ENCODE measurements at places on chromosomes 1 and 21.

GRCh38 chr1:71502006-71502405 lies 421.2 kb upstream of the ZRANB2 start:
- DNase-seq: no peak

DNA sequence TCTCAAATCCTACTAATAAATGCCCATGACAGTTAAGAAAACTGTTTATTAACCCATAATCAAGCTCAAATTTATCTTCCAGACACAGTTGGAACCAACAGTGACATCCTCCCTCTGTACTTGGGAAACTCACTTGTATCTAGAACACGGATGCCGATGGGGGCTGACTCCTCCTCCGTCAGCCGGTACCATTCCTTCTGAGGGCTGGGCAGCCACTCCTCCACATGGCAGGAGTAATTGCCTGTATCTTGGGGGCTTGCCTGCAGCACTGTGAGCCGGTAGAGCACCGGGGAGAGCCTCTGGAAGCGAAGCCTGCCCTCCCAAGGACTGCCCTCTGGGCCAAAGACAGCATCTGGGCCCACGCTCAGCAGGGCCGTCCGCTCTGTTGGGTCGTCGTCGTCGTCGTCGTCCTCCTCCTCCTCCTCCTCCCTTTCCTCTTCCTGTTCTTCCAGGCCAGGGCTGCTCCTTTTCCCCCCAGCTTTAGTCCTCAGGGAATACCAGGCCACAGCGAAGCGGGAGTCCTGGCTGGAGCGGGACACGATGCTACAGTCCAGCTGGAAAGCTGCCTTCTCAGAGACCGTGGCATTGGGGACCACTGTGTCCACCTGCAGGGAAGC lies 8.5 kb upstream of the CD58 start:
- no peak for DNase-seq

DNA sequence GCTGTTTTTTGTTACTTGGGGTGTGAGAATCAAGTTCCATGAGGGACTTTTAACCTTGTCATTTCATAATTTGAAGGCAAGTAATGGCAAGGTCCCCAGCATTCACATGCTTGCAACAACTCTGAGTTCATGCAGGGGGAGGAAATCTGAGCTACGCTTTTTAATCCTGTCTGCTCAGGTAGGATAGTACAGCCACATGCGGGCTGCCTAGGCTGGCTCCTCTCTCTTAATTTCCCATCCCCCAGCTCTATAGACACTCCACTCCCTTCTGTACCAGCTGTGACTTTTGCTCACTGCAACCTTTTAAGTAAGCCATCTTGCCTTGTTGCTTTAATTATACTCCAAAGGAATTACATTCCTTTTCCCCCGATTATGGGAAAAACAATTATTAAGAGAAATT lies 30.1 kb downstream of the PTGFR start:
- no peak for DNase-seq

GRCh38 chr1:177355575-177355974 lies 184.8 kb downstream of the BRINP2 start:
- no peak for DNase-seq
